Left hindlimb (tissue), 1 donor: ENCODE measurements at places on chromosomes 4 and X.

DNA sequence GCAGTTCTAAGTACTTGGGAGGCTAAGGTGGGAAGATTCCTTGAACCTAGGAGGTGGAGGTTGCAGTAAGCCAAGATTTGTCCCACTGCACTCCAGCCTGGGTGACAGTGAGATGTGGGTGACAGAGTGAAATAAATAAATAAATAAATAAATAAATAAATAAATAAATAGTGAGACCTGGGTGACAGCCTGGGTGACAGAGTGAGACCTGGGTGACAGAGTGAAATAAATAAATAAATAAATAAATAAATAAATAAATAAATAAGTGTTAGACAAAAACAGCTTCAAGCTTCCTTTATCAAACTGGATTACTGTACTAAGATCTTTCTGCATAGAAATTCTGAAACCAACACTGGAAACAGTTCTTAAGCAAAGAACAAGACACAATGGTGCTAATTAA, 71.8 kb upstream of the BMP2K start:
- no peak for DNase-seq

DNA sequence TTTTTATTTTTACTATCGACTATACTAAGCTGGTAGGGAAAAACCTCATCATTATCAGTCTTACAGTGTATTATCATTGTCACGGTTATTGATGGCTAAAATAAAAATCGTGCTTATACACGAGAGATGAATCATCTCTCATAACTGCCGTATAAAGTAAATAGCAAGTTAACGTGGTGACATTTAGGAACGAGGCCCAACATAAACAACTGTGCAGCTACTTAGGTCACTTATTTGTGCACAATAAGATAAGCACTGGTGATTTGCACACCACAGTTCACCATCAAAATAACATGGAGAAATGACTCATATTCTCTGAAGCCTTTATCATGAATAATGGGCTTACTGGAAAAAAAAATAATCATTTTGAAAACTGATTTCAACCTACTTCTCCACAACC, 482.0 kb upstream of the TENM3 start:
- no peak for DNase-seq

GRCh38 chr4:48237996-48238645, 31.5 kb downstream of the TEC start:
- DNase-seq, result no peak

DNA sequence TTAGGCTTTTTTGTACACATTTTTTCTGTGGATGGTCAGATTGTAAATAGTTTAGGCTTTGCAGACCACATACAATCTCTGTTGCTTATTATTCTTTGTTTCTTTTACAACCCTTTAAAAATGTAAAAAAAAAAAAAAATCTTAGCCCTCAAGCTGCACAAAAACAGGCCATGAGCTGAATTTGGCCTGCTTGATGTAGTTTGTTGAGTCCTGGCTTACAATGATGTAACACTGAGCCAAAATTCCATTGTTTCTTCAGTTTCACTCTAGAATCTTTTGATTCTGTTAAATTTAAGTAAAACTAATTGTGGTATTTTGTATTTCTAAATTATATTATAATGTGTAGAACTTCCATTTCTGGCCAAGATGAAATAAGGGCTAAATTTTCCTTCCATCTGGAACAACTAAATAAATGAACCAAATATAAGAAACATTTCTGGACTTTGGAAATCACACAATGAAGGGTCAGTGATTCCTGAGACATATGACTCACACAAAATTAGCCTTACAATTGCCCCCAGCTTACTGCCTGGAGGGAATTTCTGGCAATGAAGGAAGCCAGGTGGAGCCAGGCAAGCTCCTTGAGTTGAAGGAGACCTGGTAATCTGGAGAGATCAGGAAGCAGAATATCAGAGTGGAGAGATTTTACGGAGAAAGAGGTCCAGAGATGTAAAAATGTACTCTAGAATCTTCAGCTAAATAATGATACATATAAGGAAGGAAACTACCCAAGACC, 29.8 kb downstream of the IQCM start:
- no peak for DNase-seq

DNA sequence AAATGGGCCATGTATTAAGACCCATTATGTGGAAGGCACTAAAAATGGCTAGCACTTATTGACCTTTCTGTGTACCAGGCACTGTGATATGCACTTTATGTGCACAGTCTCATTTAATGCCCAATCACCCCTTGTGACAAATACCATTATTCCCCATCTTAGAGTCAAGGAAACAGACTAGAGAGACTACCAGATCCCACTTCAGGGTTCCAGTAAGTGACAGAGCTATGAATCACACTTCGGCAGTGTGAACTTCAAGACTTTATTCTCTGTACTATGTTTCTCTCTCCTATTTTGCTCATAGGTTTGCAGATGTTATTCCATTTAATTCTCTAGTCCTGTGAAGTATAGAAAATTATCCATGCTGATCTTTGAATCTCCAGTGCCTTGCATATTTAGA, 107.0 kb downstream of the NFKB1 start:
- DNase-seq, result no peak
